ENCODE measurements at places on chromosomes 7 and 10.
A peak's percentile ranks its signal among the peaks of the same experiment; 100 is the strongest.

- no peak for DNase-seq
Measured at GRCh38 chr7:96887426-96887825, 117.9 kb upstream of the DLX6 start.

DNA sequence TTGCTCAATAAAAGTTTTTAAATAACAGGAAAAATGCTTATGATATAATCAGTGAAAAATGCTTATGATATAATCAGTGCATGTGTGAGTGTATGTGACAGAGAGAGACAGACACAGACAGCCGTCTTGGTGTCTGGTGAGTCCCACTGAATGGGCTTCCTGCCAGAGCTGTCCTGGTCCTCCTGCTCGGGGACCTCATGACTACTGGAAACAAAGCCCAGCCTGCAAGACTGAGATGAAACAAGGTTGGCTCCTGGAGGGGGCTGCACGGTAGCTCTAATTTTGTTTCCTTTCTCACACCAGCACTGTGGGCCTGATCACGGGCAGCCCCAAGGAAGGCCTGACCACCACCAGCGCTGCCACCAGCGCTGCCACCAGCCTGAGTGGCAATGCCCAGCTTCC is 57.3 kb downstream of the NRP1 start:
- no peak for DNase-seq

GRCh38 chr10:78821052-78821451 is 247.7 kb upstream of the ZMIZ1 start:
- DNase-seq, result no peak

DNA sequence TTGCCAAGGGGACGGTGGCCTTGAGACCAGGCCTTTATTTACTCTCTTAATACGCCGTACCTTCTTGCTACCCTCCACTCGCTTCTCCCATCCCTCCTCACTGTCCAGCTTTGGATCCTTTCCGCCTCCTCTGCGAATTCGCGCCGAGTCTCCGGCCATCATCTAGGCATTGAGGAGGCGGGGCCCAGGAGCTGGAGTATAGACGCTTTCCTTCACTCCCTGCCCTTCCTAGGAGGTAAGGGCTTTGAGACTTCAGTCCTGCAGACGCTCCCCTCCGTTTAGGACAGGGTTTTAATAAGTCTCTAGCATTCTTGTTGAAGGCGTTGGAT is 538 bp downstream of the TFAM start:
- DNase-seq, result peak; percentile 64

- DNase-seq, result peak; percentile 38
Measured at GRCh38 chr10:78700413-78700812, 368.4 kb upstream of the ZMIZ1 start.

DNA sequence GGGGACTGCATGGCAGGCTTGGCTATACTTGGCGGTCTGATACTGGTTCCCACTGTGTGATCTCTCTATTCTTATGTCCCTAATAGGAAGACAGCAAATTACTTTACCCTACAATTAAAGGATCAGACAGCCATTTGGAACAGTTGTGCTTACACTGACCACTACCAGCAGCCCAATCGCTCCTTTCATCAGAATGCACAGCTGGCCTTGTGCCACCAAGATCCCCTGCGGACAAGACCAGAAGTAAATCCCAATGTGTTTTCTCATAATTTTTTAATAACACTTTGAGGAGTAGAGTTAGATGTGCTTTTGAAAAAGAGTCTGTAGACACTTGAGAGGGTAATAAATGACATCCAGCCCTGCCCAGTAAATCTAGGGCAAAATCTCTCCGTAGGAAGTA is 297.2 kb upstream of the ZNF32 start:
- DNase-seq, result no peak

GRCh38 chr10:63068246-63068645 is 64.9 kb upstream of the NRBF2 start:
- DNase-seq, result no peak

GRCh38 chr7:108094933-108095710 is 35.0 kb downstream of the LAMB4 start:
- peak; percentile 77 for DNase-seq

DNA sequence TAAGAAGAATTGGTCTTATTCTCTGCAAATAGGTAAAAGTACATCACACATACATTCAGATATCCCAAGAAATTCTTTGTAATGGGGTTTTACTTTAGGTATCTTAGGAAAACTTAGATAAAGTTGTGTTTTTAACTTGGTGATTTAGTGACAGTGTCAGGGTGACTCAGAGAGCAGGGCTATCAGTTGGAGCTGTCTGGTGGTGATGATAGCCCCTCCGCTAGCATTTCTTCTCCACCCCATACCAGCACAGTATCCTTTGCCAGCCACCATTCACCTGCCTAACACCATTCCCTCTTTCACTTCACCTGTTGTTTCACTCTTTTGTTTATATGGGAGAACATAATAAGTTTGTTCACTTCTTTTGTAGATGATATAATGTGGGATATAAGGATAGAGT is 30.4 kb downstream of the VPS50 start:
- DNase-seq, result no peak

GRCh38 chr7:123961771-123962170 is 36.7 kb downstream of the SPAM1 start:
- DNase-seq, result no peak

DNA sequence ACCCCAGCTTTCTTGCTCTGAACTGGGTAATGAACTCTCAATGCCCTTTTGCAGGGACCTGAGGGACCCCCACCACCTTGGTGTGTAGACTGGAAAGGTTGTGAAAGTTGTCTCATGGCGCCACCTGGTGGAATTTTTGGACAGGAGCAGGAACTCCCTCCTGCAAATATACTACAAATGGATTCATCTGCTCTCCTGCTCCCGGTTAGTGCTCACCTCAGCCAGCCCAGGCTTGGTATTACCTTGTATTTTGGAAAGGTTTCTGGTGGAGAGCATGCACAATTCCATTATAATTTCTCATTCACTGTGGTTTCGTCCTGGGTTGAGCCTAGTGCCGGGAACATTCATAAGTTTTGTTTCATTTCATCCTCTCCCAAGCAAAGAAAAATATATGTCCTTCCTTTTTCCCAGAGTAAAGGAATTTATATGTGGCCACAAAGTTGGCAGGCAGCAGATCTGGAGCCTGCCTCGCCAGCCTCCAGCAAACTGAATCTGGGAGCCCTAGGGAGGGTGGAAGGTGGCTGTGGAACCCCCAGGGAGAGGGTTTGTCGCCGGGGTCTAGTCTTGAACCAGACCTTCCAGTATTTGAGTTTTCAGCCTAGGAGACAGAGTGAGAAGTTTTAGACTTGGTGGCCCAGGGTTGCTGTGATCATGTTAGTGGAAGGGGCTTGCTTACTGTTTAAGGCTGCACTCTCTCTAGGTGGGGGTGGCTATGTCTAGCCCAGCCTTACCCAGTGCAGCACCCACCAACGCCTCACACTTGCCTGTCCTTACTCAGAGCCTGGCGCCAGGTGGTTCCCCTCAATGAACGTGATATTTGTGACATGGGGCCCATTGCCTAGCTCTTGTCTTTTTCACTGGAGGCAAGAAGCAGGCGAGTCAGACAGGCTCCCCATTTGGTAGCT is 9.5 kb downstream of the FAM241B start:
- DNase-seq, result peak; percentile 65

DNA sequence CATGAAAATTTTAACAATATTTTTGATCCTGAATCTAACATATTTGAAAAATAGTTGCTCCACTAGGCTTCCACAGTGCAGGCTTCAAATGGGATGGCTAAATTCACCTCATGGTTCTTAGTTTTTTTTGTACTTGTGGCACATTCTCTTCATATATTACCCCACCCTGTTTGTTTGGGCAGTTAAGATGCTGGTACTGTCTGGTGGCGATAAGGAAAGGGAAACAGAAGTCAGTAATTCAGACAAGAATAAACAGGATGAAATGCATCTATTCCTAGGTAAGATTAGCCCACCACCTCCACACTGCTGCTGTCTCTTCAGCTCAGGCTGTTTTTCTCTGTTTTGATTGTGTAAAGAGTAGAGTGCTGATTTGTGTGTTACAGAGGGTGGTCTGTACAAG is 44.2 kb downstream of the GLRX3 start:
- no peak for DNase-seq

GRCh38 chr10:57018452-57018851 is 657.4 kb upstream of the ZWINT start:
- DNase-seq, result no peak

DNA sequence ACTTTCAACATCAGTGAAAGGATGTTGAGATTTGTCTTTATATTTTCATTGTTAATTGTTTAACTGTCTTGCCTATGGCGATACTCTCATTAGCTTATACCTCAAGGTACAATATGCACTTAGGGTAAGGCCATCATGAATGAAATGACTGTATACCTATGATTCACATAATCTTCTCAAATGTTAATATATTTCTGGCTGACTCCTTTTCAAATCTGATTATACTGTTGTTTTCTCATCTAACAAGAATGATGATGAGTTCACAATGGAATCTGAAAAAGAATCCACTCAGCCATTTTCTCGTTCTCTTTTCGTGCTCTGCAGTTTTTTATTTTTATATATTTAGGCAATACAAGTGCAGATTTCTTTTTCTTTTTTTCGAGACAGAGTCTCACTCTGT is 159.1 kb downstream of the ARHGAP12 start:
- DNase-seq, result no peak

GRCh38 chr7:3162289-3162688 is 118.6 kb upstream of the CARD11 start:
- no peak for DNase-seq

DNA sequence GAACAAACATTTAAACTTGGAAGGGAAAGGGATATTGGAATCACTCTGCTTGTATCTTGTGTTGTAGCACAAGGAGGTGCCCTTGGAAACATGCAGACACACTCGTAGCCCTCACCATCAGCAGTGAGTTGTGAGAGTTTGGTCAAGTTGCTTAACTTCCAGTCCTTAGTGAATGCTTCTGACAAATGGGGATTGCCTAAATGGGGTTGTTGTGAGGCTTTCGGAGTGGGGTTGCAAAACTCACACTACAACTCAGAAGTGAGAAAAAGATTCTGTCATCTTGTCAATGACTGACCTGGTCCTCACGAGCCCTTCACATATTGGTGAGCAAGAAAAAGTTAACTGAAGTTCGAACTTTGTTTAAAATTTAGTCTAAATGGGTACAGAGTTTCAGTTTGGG is 29.0 kb upstream of the GSDME start:
- no peak for DNase-seq

DNA sequence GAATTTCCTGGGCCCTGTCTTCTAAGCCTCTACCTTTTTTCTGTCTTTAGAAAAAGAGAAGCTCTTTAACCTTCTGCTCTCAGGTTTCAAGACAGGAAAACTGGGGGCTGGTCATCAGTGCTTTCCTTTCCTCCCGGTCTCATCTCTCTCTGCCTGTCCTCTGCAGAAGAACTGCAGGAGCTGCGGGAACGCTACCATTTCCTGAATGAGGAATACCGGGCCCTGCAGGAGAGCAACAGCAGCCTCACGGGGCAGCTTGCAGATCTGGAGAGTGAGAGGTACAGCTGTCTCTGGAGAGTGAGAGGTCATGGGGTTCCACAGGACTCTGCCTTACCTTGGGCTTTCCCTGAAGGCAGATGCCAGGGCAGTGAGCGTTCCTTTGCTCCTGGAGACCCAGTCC is 12.7 kb downstream of the CCDC136 start:
- DNase-seq, result no peak

DNA sequence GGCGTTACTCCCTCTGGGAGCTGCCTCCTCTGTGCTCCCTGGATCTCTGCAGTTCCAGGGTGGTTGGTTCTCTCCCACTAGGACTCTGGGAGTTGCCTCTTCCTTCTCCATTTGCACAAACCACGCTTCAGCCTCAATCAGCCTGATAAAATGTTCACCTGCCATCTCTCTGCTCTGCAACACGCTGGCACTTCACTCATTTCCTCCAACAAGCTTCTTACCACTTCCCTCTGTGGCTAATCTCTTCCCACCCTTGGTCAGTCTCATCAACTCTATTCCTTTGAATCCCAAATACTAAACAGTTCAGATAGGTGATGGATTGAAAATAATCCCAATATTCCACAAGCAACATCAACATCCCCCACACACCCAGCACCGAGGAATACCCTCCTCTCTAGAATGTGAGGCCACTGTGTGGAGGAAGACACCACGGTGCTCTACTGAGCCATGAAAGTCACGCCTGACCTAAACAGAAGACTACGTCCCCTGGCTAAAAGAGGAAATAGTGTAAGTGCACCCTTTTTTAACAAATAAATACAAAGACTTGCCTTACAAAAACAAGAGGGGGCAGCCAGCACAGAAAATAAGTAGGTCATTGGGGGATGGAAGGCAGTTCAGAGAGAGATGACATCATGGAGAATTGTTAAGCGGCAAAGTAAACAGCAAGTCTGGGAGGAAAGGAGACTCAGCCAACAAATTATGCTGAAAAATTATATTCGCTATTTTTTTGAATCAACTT is 1.9 kb upstream of the FAM170B start:
- no peak for DNase-seq

GRCh38 chr10:3850999-3851937 is 66.3 kb upstream of the KLF6 start:
- no peak for DNase-seq

GRCh38 chr7:127844707-127845331 is 186.4 kb downstream of the LRRC4 start:
- peak; percentile 55 for DNase-seq

GRCh38 chr10:122138831-122139625 is 132.1 kb upstream of the BTBD16 start:
- DNase-seq, result no peak

GRCh38 chr7:92835261-92835850 is 1.0 kb downstream of the CDK6 start:
- peak; percentile 80 for DNase-seq

DNA sequence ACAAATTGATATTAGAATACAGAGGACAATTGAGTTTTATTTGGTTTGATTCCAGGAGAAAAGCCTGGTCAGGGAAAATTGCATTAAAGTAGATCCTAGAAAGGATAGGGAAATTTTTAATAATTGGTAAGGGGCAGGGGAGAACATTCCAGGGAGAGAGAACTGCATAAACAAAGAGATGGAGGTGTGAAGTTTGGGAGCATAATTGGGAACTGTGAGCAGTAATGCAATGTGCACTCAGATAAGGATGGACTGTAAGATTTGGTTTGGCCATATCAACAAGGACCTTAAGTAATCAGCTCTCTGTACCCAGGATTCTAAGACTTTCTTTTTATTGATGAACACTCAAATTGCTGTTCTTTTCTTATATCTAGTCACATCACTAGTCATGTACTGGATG is 41.4 kb downstream of the ZMYND11 start:
- DNase-seq, result no peak

- DNase-seq, result no peak
Measured at GRCh38 chr7:142614116-142614515, 135.2 kb upstream of the PRSS1 start.

DNA sequence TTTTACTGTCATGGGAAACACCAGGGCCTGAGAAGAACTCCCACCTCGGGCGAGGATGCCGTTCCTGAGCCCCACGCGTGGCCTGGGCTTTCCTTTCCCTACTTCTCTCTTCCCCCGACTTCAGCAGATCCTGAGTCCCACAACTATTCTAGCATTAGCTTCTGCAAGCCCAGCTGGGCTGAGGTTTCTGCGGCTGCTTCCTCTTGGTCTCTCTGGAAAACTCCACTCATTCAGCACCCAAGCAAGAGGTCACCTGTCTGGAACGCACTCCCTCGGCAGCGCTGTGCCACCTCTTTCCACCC is 761 bp upstream of the DOCK1 start:
- DNase-seq, result no peak

- DNase-seq, result no peak
Measured at GRCh38 chr10:111370101-111370500, 293.3 kb downstream of the ADRA2A start.

- DNase-seq, result no peak
Measured at GRCh38 chr7:127812540-127812939, 160.5 kb downstream of the SND1 start.

- no peak for DNase-seq
Measured at GRCh38 chr7:2540641-2541051, 14.7 kb downstream of the BRAT1 start.
